Hair follicular keratinocyte (primary cell): ENCODE measurements at places on chromosomes 6 and 20. TPM values are rescaled to one million over a fixed set of nuclear protein-coding genes. Genes with fewer than 3 reads are reported as not detected.

The NMBR gene
- 0.11 and 0.31 TPM in 2 replicates for total RNA-seq

The TMC2 gene
- total RNA-seq, result not detected in 2 replicates

The TP53TG5 gene
- total RNA-seq, result not detected in 2 replicates

The LIN28B gene
- total RNA-seq, result not detected in 2 replicates

The IPCEF1 gene
- total RNA-seq, result 0.04 and 0.94 TPM in 2 replicates

The NCR2 gene
- not detected in 2 replicates for total RNA-seq

The BTN1A1 gene
- not detected in 2 replicates for total RNA-seq

The ZFAND3 gene
- 16.5 and 31.1 TPM in 2 replicates for total RNA-seq

The CLDN20 gene
- total RNA-seq, result not detected in 2 replicates

The FAM83C gene
- total RNA-seq, result 0.62 and 1.0 TPM in 2 replicates

The NOX3 gene
- total RNA-seq, result not detected in 2 replicates

The NFKBIE gene
- total RNA-seq, result 35.1 and 36.9 TPM in 2 replicates

The PTCRA gene
- total RNA-seq, result not detected in 2 replicates

The UTRN gene
- 26.4 and 41.4 TPM in 2 replicates for total RNA-seq

The TFEB gene
- 8.0 and 15.1 TPM in 2 replicates for total RNA-seq

The PI16 gene
- not detected in 2 replicates for total RNA-seq

The SLC22A23 gene
- total RNA-seq, result 8.6 and 12.7 TPM in 2 replicates

The CST2 gene
- total RNA-seq, result not detected in 2 replicates

The MYMX gene
- total RNA-seq, result not detected in 2 replicates

The PLTP gene
- 123 and 157 TPM in 2 replicates for total RNA-seq
